ENCODE measurements at places on chromosomes 7 and 10.

- no peak for DNase-seq
Observed at GRCh38 chr7:155181768-155182167, 111.6 kb downstream of the HTR5A start.

DNA sequence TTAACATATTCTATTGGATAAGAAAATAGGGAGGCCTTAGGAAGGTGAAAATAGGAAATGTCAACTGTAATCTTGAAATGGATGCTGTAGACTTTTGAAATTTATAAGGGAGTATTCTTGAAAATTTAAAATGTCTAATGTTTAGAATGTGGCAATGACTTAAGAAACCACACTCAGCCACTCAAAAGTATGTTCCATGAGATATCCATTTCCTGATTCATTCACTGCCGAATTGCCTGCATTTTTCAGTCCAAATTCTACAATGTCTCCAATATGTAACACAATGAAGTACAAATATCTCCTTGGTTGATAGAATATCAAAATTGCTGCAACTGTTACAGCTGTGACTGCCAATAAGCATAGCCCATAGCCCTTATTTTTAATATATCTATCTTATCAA is 25.9 kb downstream of the PRKG1 start:
- peak; percentile 21 for DNase-seq

DNA sequence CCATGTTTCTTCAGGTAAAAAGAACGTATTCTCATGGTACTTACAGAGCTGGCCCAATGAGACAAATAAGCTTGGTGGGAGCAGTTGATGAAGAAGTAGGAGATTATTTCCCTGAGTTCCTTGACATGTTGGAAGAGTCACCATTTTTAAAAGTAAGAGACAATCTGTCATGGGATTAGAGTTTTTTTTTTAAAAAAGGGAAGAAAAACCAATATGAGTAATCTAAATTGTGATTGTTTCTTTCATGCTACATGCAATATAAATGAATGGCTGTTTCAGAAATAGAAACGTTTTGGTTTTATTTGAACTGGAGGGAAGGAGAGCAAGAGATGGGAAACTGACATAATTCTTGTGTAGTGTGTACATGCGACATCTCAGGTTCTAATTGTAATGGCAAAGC is 32.8 kb downstream of the TMEM60 start:
- DNase-seq: no peak

DNA sequence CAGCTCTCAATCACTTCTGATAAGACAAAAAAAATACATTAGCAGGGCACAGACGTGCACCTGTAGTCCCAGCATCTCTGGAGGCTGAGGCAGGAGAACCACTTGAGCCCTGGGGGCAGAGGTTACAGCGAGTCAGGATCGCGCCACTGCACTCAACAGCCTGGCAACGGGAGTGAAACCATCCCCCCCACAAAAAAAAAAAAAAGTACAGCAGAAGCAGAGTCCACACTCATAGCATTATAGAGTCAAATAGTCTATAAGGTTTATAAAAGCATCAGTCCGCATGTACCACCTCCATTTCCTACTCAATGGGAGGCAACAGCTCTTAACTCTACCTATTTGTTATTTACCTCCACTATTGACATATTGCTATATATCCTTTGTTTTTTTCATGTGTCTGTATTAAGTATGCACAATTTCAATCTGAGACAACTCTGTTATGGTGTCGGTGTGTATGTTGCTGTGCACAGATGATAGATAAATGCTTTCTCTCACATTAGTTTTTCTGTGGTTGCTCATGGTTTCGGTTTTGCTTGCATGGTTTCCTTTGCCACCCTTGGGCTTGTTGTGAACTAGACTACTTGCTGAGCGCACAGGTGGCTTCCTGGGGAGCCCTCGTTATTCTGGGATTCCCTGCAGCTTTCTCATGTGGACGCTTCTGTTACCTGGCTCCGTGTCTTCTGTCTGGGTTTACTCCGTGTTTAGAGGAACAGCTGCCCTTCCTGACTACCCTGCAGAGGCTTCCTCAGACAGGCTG is 40.4 kb downstream of the PROSER2 start:
- no peak for DNase-seq

DNA sequence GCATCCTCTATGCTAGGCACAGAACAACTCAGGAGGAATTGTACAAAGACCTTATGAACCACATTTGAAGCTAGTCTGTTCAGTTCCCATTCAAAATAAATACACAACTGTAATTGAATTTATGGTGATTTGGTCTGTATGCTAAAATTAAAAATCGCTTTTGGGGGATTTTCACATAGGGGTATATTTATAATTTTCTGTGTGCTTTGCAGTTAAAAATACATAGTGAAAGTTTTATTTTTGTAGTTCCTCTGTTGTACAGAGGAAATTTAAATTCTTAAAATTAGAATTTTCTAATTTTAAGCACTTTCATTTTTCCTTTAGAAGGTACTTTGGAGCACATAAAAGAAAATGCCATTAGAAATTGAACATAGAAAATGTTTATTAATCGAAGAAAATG is 6.9 kb downstream of the RABGEF1 start:
- DNase-seq: no peak

DNA sequence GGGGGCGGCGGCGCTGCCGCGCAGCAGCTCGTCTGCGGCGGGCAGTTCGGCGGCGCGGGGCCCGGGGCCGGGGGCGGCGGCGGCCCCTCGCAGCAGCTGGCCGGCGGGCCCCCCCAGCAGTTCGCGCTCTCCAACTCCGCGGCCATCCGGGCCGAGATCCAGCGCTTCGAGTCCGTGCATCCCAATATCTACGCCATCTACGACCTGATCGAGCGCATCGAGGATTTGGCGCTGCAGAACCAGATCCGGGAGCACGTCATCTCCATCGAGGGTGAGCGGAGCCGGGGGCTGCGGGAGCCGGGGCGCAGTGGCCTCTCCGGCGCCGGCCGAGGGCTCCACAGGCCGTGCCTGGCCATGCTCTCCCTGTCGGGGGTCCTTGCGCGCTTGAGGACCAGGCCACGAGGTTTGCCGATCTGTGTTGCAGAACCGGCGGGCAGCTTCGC is 548 bp downstream of the AGAP3 start:
- peak; percentile 57 for DNase-seq

- no peak for DNase-seq
Observed at GRCh38 chr10:130807096-130807495, 504.4 kb downstream of the TCERG1L start.

DNA sequence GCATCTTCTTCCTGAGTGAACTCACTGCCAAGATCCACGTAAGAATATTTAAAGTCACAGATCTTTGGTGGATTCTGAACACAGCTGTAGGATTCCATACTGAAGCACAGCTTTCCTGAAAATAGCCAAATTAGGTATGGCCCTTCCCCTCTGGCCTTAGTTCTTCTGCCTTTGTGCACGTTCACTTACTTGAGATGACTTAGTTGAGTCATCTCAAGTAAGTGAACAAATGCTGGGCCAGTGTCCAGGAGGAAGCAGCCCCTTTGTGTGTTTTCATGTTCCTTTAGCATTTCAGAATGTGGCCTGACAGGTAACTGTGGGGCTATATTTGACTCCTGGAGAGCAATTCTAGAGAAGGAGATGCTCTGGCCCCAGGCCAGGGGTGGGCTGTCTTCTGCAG is 51.5 kb downstream of the CCNY start:
- peak; percentile 75 for DNase-seq

DNA sequence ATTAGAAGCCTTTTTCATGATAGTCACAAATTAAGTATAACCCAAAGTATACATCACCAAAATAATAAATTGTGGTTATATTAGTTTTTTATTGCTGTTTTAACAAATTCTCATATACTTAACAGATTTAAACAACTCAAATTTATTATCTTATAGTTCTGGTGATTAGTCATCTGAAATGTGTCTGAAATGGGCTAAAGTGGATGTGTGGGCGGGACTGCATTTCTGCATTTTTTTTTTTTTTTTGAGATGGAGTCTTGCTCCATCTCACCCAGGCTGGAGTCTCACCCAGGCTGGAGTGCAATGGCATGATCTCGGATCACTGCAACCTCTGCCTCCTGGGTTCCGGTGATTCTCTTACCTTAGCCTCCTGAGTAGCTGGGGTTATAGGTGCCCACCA is 891.5 kb upstream of the CELF2 start:
- peak; percentile 24 for DNase-seq

DNA sequence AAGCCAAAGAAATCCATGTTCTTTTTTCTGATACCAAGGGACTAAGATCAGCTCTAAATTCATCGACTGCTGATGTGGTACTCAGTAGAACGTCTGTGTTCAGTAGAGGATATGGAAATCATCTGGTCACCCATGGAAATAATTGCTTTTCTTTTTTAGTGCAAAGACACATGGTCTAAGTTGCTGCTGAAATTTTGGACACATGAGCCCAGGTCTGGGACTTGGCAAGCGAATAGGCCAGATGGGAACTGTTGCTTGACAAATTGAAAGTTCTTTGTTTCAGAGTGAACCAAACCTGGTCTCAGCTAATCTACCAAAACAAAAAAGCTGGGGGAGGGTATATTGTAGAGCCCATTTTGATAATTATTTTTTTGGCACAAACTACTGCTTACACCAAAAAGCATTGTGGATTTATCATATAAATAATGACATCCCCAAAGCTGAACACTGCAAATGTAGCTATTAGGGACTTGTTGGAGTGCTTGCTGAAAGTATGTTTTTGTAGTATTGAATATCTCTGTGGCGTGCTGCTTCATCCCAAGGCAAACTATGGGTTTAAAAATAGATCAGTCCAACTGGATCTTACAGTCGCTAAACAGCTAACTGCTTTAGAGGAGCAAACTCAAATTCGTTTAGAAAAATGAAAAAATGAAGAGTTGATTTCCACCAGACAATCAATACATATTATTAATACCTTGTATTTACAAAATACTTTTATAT is 144.7 kb downstream of the TRIL start:
- DNase-seq: no peak

- no peak for DNase-seq
Observed at GRCh38 chr10:92692080-92692671, 2.4 kb downstream of the HHEX start.

DNA sequence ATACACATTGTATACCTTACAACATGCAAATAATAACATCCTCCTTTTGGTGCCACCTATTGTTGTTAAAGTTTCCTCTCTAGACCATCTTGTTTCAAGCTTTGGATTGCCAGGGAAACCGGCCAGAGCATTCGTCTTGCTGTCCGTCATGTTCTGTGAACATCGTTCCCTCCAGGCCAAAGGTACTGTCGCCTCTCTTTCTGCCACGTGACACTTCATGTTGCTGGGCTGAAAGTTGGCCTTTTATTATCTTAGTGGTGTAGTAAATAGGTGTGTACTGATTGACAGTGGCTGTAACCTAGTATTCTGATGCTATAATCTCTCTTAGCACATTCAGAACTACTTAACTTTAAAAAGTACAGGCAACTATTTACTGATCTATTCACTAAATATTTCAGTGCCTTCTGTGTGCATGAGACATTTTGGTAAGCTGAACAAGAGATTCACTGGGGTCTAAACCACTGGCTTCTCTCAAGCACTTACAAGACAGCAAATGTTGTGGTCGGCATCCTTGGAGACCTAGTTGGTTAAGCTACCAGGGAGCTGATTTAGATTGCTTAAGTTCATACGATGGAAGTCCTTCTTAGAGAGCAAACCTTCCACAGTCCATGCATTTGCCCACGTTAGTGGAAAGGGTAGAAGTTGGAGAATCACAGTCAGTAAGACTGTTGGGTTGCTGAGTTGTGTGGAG is 52.4 kb downstream of the SHH start:
- no peak for DNase-seq

DNA sequence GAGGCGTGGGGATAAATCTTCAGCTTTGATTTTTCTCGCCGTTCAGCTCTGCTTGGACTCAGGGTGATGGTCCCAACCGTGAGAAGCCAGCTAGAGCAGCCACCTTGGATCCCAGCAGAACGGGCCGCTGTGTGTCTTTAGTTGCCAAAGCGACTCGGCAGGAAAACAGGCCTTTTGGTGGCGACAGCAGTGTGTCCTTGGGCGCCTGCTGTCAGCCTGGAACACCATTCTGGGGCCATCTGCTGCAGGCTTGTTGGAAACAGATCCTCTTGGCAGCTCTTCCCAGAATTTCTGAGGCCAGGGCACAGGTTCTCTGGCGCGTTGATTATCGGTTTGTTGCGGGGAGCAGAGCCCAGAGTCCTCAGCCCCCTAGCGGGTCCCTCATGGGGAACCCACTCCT is 97.6 kb downstream of the CUX1 start:
- DNase-seq: no peak

DNA sequence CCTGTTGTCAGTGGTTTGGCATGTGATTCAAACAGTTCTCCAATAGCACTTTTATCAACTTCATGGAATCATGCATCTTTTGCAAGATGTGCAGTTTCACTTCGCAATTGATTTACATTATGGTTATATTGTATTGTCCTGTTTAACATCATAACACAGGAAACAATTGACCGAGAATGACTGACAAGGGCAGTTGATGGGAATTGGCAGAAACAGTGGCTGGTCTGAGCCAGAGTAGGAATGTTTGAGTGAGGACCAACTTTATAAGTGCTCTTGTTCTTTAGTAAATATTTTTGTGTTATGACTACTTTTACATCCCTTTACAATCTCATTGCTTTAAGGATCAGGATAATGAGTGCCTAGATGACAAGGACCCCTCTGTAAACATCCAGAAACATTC is 2.2 kb downstream of the KLHL7 start:
- DNase-seq: no peak

DNA sequence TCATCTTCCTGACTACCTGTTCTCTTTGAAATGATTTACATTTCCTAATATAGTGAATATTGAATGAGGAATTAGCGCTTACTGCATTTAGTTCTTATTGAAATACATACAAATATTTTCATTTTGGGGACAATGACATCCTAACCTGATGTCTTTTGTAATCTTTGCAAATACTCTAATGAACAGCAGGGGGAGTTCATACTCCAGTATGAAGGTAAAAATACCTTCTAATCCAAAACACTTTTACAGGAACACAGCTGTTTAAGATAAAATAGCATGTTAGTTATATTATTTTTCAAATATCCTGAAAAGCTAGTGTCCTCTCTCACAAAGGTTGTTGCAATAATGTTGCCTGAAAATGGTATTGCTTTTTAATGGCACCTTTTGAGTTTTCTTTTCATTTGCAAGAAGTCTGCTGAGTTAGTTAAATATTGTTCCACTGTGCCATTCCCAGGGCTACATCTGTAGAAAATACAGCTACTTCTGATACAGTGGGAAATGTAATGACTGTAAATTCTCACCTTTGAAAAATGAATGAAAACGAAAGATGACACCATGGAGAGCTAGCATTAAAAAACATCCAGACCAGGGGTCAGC is 400.0 kb downstream of the PHF14 start:
- peak; percentile 15 for DNase-seq

DNA sequence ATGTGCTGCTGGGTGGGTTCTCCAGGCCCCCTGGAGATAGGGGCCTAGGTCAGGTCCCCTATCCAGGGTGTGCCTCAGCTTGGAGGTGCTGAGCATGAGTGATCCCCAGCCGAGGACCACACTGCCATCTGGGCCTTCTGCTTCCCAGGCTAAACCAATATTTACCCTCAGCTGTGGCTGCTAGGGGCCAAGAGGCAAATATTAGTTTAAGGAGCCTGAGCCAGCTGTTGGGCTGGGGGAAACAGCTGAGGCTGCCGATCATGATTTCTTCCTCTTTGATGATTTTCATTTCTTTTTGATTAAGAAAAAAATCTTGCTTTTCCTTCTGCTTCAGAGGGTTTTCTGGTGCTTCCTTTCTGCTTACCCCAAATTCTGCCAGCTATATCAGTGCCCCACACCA is 83.4 kb downstream of the NEURL1 start:
- no peak for DNase-seq
